NK-92 treated with Interleukin-12 subunit alpha and Interleukin-12 subunit beta, amount 100 ng/mL, for 24 hours (cell line): ENCODE measurements at places on chromosomes 5 and 9.

DNA sequence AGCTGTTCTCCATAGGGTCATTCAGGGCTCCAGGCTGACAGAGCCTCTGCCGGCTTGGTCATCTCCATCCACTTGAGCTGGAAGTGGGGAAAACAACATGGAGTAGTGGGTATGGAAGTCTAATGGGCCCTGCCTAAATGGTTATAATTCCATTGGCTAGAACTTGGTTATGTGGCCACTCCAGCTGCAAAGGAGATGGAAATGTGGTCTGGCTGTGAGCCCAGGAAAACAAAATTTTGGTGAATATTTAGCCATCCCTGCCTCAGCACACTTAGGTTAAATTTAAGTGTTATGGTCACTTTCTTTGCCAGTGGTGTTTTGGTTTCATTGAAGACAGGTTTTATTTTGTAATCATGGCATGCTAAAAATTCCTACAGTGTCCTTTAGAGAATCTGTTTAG is 112.3 kb downstream of the SMARCA2 start:
- DNase-seq: no peak

GRCh38 chr9:26262421-26263107 is 584.3 kb upstream of the TUSC1 start:
- no peak for DNase-seq

DNA sequence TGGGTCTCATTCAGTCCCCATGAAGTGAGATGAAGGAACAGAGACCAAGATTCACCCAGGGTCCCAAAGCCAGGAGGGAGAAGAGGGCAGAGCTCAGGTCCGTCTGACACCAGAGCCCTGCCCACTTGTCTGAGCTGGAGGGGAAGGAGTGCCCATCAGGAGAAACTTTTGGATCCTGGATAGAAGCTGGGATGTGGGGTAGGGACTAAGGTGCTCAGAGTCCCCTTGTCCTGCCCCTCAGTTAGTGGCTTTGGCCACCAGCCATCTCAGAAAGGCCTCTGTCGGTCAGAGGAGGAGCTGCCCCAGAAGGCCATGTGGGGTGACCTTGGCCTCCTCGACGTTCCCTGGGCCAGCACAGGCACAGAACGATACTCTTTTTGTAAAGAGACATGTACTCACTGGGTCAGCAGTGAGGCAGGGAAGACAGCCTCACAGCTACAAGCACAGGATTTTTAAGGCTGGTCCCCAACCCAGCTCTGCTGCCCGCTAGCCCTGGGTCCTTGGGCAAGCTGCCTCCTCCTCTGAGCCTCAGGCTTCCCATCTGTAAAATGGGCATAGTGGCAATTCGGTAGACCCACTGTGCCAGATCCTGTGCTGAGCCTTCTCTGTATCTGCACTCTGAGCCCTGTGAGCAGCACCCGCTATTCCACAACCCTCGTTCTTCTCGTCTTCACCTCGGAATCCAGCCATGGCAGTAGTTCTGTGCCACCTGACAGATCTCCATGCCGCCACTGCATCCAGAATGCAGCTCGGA is 49.4 kb downstream of the C9orf50 start:
- DNase-seq: no peak

GRCh38 chr5:53355316-53355715 is 125.1 kb upstream of the FST start:
- DNase-seq: no peak
